Stimulated activated memory B cell treated with anti-CD40 and anti-IgM and Interleukin-4, amounts not matched to agents 10 μg/mL and 1 μg/mL and 100 μg/mL, for 72 hours (primary cell): ENCODE measurements at places on chromosomes 5 and 9.

- no peak for ATAC-seq
These were observed 158.9 kb downstream of the FAM174A start for GRCh38 chr5:100694100-100694499.

DNA sequence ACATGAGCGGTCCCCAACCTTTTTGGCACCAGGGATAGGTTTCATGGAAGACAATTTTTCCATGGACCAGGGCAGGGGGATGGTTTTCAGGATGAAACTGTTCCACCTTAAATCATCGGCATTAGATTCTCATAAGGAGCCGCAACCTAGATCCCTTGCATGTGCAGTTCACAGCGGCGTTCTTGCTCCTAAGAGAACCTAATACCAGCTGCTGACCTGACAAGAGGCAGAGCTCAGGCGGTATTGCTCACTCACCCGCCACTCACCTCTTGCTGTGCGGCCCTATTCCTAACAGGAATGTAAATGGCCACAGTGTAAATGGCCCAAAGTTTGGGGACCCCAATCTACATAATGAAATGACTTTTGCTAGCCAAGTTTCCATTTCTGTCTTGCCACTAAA is 3.1 kb upstream of the PLIN2 start:
- no peak for ATAC-seq

- ATAC-seq = peak; percentile 84
These were observed 61.8 kb downstream of the LRRC70 start for GRCh38 chr5:62640446-62640845.

DNA sequence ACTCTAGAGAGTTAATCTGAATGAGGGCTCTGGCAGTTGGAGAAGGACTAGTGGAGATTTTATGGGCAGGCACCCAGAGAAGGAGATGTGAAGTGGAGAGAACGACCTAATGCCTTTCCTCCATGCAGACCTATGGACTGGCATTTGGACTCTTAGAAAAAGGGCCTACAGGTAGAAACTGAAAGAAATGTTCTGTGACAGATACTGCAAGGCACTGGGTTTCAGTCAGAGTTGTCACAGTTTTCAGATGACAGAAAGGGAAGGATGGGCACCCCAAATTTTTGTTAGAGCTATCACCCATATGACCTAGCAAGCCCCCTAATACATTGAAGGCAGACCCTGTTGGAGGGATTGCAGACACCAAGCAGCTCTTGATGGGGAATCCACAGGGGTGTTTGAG is 406.8 kb downstream of the CCDC171 start:
- no peak for ATAC-seq

DNA sequence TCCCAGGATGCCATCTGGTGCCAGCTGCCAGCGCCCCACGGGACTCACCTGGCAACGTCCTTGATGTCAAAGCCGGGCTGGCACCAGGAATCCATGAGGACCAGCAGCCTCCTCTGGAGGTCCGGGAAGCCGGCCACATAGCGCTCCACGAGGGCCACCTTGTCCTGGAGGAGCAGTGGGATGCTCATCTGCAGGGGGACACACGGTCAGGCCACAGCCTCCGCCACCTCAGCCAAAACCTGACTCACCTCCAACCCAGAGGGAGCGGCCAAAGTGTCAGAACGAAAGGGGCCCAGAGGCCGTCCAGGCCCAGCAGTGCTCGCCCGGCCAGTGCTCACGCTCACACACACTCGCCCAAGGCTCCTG is 56.5 kb downstream of the EXD3 start:
- ATAC-seq = no peak

GRCh38 chr9:36939655-36940499 is 94.2 kb downstream of the PAX5 start:
- ATAC-seq = no peak
